Prostate gland (tissue), 2 donors: ENCODE measurements at places on chromosomes 1 and 21.

GRCh38 chr21:46100426-46100825 is 2.5 kb downstream of the COL6A2 start:
- DNase-seq, result no peak

DNA sequence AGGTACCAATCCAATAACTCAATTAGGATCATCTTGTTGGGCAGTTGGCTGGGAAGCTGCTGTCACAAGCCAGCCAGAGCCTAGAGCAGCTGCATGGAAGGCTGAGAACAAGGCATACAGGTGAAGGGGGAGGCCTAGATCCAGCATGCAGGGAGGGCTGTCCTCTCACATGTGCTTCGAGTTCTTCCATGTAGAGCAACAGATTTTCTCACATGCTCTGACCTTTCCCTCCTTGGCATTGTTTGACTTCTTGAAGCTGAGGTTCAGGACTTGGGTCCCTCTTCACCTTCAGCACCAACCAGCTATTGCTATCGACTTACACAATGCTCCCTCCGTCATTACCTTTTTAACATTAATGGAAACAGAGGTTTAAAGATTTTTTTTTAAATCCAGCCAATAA is 257.7 kb downstream of the ATG4C start:
- DNase-seq, result no peak

- no peak for DNase-seq
Observed at GRCh38 chr1:91948501-91949355, 473 bp upstream of the BRDT start.

DNA sequence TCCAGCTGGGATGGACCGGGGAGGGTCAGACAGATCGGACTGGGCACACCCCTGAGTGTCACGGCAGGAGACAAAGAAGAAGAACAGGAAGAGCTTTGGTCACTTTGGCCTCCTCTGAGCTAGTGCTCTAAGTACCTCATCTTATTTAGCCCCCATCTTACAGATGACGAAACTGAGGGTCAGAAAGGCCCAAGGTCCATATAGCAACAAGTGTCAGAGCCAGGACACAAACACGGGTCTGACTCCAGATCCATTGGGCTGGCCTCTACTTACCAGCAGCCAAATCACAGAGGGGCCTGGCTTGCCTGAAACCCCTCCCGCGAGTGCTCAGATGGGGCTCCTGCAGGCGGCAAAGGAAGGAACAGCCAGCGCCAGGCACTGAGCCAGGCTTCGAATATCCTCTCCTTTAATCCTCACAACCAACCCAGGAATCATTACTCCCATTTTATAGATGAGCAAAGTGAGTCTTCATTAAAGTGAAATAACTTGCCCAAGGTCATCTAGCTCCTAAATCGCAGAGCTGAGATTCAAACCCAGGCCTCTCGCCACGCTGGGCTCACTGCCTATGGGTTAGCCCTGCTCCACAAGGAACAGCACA is 25.7 kb upstream of the SELENON start:
- DNase-seq, result no peak

- no peak for DNase-seq
Observed at GRCh38 chr1:9826616-9827015, 2.9 kb upstream of the CLSTN1 start.

- DNase-seq, result no peak
Observed at GRCh38 chr1:180854456-180854855, 58.2 kb upstream of the KIAA1614 start.

DNA sequence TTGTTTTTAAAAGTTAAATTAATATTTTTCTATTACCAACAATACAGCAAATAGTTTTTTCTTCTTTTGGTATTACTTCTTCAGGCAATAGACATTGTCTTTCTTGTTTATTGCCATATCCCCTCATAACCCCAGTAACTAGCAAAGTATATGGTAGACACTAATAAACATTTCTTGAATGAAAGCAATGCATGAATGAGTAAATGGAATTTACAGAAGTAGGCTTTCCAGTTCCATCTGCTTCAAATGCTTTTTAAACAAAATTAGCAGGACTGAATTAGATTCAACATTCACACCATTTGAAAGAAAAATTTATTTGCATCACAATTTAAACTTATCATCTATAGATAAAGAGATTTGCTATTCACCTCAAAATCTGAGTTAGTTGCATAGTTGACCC is 5.6 kb upstream of the DR1 start:
- DNase-seq, result no peak

DNA sequence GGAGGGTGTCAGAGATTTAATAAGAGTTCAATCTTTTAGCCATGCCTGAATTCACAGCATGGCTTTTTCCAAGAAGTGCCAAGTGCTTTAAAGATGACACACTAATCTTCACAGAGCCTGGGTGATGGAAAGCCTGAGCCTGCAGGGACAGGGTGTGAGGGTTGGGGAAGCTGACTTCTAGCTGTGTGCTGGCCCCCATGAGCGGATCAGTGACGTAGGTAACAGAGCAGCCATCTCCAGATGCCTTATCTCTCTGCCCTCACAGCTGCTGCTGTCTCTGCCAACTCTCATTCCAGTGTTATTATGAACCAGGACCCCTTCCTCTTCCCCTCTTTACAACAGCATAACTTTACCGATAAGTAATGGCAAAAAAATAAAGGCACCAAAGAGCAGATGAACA is 30.6 kb downstream of the FAM78B start:
- no peak for DNase-seq

DNA sequence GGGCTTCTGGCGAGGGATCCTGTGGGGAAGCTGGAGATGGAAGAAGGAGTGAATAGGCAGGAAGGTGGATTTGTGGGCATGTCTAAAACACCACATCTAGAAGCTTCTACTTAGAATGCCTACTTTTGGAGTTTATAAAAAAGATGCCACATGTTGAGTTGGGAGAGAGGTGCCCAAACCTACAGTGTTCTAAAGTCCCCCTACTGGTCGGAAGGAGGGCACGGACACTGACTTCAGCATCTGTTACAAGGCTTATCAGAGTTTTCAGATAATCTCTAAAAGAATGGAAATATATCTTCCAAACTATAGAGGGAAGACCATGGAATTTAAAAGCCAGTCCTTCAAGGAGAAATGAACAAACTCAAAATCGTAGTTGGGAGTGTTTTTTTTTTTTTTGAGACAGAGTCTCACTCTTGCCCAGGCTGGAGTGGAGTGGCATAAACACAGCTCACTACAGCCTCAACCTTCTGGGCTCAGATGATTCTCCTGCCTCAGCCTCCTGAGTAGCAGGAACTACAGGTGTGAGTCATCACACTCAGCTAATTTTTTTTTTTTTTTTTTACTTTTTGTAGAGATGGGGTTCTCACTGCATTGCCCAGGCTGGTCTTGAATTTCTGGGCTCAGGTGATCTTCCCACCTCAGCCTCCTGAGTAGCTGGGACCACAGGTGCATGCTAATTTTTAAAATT is 14.8 kb downstream of the IBA57 start:
- no peak for DNase-seq

DNA sequence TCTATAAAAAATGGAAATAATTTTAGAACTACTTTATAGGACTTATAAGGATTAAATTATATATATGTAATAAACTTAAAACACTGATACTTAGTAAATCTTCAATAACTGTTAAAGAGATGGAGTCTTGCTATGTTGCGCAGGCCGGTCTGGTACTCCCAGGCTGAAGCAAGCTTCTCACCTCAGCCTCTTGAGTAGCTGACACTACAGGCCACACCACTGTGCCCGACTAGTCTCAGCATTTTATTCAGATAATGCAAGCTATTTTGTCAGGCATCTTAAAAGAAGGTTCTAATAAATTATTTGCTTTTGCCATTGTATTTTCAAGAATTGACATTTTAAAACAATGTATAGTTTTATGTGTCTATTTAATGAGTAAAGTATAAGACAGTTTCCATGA is 20.8 kb downstream of the CNST start:
- DNase-seq, result no peak

DNA sequence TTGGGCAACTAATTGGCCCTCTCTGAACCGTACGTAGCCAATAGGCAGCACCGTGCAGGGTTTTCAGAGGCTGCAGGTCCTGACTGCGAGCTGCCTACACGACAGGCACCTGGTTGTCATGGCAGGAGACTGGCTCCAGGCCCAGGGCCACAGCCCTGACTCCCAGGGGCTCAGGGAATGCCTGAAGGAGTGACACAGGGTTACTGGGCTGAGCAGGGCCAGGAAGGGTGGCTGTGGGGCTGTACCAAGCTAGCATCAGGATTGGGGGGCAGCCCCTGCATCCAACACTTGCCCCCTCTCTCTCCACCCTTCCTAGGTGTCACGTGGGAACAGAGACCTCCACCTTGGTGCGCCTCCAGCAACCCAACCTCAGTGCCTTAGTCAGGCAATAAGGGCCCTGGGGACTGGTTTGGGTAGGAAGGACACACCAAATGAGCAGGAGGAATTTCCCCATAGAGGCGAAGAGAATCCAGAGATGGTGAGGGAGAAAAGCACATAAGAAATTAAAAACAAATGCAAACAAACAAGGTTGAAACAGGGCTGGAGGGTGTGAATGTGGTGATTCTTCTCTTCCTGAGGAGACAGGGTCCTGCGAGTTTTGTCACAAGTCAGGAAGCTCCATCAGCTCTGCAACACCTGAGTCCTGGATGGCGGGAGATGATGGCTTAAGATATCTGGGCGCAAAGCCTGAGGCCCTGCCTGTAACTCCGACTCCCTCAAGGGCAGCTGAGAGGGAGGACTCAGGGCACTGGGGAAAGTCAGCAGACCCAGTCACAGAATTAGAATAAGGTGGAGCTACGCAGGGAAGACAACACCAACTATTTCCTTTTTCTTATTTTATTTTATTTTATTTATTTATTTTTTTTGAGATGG is 19.7 kb upstream of the RNU1-4 start:
- no peak for DNase-seq
